ENCODE measurements at places on chromosomes 1 and 21.

DNA sequence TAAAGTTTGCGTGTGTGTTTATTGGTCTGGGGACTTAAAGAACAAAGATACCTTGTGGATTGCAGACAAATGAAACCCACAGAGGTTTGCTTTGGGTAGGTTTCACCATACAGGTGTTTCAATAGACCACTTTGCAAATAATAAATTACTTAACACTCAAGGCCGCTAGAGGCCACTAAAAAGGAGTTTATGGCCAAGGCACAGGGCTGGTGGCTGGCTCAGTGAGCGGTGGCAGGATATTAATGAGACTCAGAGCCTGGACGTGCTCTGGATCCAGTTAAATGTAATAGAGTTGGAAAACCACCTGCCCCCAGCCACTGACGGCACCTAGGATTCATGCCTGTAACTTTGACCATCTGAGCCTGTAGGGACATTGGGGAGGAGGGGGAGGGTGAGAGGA lies 44.5 kb downstream of the LRRC38 start:
- peak; percentile 44 for DNase-seq

- no peak for DNase-seq
These were observed 16.7 kb downstream of the UAP1 start for GRCh38 chr1:162578071-162578700.

GRCh38 chr1:173175514-173176145 lies 31.5 kb downstream of the TNFSF4 start:
- DNase-seq, result no peak

DNA sequence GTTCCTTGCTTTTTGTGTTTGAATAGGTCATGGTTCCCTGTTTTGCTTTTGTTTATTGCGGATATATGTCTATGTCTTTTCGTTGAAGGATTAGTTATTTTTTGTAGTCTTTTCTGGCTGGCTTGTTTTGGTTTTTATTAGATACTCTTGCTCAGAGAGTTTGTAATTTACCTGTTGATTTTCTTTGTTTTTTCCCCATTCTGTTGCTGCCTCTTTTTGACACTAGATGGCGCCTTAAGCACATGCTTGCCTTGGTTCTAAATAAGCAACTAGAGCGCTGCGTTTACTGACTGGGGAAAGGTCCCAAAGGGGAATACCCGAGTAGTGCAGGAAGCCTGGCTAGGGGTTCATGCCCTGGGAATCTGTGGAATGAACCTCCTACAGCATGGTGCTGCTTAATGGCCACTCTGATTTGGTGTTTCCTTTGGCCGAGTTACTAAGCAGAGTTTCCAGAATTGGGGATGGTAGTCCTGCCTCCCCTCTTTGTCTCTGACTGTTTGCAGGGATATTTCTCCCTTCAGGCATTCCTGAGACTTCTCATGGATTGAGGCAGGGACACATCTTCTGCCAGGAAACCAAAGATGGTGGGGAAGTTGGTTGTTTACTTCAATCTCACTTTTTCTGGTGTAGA lies 143.2 kb downstream of the PTPRU start:
- no peak for DNase-seq

- DNase-seq, result peak; percentile 13
These were observed 3.9 kb downstream of the DMRTA2 start for GRCh38 chr1:50419192-50419906.

- DNase-seq, result no peak
These were observed 142.9 kb downstream of the SLC45A1 start for GRCh38 chr1:8460784-8461183.

DNA sequence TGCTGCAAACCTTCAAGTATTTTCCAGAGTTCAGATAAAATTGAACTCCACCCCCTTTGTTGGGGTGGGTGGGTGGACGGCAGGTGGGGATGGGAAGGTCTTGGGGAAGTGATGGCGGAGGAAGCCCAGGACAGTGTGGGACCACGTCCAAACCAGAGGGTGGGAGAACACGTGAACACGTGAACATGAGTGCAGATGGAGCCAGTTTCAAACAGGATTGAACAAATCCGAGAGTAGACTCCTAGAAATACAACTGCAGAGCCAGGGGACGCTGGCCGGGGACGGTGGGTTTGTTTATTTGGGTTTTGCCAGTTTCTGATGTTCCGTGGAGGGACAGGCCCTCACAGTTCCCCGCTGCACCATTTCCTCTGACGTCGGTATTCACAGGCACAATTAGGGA lies 2.9 kb downstream of the KRTAP10-2 start:
- no peak for DNase-seq

DNA sequence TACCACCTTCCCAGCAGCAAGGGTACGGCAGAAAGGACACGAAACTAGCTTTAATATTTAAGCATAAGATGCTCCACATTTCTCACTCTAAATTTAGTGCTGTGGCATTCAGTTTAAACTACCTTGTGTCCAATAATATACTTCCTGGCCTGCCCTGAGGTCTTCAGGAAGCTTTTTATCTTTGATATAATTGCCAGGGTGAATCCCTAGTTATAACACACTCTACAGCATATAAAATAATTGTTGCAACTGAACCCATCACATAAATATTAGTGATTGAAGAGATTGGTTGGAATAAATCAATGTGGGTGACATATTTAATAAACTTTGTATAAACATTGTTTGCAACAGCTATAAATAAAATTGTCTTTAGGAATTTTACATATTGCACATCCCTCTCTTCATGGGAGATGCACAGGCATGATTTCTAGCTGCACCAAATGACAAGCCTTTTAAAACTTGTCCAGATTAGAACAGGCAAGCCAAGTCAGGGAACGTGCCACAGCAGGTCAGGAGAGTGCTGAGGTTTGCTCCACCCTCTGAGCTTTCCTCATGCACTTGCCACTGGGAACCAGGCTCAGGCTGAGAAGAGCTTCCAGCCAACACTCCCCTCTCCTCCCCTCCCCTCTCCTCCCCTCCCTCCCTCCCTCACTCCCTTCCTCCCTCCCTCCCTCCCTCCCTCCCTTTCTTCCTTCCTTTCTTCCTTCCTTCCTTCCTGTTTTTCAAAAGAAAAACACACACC lies 623.2 kb upstream of the PKN2 start:
- DNase-seq, result no peak

DNA sequence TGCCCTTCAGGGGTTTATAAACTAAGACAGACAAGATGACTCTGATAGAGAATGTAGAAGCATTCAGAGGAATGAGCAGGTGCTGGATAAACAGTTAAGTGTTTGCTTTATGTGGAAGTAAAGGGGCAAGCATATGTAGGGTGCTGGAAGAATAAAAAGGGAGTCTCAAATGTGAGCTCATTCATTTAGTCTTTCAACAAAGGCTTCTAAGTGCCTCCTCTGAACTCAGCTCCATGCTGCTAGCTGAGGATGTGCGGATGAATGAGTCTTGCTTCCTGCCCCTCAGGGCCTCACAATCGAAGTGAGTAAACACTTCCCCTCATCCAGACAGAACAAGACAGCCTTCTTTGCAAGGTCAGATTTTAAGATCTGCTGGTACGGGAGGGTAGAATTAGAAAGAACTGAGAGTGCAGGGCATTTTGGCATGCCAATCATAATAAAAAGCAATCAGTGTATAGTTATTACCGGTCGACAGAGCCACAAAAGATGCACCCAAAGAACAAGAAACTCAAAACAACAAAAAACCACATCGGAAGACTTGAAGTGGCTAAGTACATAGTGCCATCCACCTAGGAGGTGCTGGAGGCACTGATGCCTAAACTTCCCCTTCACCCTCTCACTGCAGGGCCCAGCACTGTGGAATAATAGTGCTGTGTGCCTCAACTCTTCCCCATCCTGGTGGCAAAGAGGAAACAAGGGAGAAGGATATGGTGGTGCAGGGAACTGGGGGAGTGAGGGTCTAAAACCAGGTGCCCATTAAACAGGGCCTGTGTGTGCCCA lies 69.8 kb downstream of the TNR start:
- DNase-seq, result no peak

DNA sequence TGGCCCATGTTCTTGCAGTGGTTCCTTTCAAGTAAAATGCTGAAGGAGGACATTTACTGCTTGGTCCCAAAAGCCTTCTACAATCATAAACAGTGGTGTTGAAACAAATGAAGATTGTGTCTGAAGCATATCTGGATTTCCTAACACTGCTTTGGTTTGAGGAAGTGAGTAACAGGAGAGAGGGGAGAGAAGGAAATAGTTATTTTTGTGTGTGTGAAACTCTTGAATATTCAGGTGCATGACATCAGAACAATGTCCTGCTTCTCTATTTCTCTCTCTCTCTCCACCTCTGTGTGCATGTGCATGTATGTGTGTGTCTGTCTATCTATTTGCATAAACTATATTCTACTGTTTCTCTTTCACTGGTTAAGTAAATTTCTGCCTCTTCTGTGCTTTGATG lies 61.4 kb upstream of the TNFSF18 start:
- DNase-seq, result no peak

- no peak for DNase-seq
These were observed 95.9 kb upstream of the ETS2 start for GRCh38 chr21:38709876-38710275.

- DNase-seq, result no peak
These were observed 57.4 kb upstream of the ACOT11 start for GRCh38 chr1:54490361-54491248.

DNA sequence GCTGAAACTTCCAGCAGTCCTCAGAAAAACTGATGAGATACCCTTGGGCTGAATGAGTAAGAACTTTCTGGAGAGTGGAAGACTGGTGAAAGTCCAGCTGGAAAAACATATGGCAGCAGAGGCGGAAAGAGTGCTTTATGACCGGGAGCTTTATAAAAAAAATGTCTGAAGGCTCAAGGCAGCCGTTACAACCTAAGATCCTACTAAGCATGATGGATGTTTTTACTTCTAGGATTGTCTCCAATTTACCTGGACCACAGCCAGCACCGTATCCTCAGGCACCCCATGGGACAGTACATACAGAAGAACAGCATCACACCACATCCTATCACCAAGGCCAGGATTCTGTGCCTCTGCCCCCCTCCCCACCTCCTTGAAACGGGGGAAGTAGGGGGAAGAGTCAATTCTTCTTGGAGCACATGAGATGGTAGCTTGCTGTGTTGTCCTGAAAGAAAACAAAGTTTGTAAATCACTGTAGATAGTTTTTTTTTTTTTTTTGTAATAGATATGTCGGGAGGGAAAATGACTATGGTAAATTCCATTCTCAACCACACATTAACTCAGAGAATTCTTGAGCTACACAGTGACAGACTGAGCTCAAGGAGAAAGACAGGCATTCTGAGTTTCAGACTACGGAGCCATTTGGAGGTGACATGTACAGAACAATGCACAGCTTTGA lies 11.8 kb upstream of the IRF2BP2 start:
- no peak for DNase-seq

- DNase-seq, result peak; percentile 15
These were observed 1.3 kb upstream of the MPC2 start for GRCh38 chr1:167938080-167938636.

DNA sequence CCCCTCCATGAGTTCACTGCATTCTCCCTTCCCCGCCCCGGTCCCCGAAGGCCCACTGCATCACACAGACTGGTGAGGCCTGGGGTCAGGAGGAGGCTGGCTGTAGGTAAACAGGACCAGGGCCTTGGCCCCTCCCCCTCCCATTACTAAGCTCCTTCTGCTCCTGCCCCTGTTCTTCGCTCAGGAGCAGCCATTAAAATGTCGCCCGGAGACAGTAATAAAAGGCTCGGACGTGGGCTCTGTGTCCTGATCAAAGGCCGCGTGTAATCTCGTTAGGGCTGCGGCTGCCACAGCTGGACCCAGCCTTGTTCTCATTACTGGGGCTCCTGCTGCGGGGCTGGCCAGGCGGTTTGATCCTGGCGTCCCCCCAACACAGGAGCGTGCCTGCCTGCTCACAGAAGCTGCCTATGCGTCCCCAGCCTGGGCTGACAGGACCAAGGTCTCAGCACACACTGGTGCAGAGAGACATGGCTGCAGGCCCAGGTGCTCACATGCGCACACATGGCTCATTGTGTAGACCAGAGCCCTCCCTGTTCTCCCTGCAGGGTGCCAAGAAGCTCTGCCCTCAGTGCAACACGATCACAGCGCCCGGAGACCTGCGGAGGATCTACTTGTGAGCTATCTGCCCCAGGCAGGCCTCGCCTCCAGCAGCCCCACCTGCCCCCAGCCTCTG lies 24.0 kb downstream of the TMEM53 start:
- no peak for DNase-seq

DNA sequence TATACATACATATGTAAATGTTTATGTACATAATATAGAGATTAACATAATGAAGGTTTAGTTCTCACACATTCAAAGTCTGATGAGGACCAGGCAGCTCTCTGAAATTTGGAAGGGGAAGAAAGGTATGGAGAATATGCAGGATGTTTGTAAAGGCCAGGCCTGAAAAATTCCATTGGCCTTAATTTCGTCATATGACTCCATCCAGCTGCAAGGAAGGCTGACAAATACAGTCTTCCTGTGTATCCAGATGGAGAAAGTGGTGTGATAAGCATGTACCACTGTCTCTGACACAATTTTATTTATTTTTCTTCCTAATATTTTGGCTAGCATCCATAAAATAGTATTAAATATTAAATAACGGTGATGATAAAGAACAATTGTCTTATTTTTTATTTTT lies 6.3 kb upstream of the SGIP1 start:
- DNase-seq, result no peak

- DNase-seq, result no peak
These were observed 27.2 kb upstream of the EPS8L3 start for GRCh38 chr1:109790735-109791494.

DNA sequence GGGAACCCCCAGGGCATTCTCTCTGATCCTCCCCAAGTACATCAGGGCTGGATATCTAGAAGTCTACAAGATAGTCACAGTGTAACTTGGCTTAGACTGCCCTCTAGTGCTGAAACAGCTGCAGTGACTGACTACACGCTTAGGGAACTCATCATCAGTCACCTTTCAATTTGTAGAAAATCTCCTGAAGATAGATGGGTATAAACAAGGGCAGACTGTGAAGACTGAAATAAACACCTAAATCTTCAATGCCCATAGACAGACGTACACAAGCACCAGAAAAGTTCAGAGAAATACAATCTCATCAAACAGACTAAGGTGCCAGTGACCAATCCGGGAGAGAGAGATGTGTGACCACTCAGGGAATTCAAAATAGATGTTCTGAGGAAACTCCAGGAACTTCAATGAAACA lies 46.6 kb downstream of the PACC1 start:
- peak; percentile 48 for DNase-seq

DNA sequence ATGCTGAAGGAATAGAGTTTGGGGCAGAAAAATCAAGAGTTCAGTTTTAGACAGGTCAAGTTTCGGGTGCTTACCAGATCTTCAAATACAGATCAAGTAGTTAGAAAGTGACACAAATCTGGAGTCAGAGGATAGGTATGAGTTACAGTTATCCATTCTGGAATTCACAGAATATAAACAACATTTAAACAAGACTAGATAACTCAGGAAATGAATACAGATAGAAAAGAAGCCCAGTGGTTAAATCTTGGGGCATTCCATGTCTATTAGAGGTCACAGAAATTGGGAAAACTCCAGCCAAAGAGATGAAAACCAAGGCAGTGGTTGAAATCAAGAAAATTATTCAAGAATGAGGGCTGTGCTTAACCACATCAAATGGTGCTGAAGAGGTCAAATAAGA lies 187.0 kb upstream of the HP1BP3 start:
- DNase-seq, result no peak

GRCh38 chr1:240385551-240385950 lies 226.4 kb downstream of the GREM2 start:
- no peak for DNase-seq

- no peak for DNase-seq
These were observed 187.4 kb upstream of the BRINP3 start for GRCh38 chr1:190665045-190665444.

- no peak for DNase-seq
These were observed 14.8 kb downstream of the LCK start for GRCh38 chr1:32265846-32266245.
